ENCODE measurements at places on chromosomes 2 and 18.

DNA sequence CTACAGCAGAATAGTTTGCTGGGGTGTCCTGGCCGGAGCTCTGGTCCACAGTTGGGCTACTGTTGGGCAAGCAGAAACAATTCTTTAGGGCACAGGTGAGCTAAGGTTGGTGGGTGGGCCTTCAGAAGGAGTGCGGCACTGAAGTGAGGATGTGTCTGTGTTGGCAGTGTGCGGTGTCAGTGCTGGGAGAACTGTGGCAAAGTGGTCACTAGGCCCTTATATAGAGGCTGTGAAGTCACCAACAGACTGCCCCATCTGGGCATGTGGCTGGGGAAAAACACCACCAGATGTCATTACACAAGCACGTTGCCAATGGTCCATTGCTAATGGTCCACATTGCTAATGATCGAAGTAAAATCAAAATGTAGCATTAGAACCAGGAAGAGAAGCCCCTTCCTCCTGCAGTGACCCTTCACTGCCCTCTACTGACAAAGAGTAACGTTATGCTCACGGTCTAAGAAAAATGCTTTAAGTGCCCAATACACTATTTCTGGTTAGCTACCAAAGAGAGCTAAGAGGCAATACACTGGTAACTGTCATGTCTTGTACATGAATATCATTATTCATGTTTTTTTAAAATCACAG lies 21.3 kb downstream of the SCN1A start:
- no peak for DNase-seq

- no peak for DNase-seq
Observed at GRCh38 chr18:8814206-8814605, 108.8 kb downstream of the MTCL1 start.

DNA sequence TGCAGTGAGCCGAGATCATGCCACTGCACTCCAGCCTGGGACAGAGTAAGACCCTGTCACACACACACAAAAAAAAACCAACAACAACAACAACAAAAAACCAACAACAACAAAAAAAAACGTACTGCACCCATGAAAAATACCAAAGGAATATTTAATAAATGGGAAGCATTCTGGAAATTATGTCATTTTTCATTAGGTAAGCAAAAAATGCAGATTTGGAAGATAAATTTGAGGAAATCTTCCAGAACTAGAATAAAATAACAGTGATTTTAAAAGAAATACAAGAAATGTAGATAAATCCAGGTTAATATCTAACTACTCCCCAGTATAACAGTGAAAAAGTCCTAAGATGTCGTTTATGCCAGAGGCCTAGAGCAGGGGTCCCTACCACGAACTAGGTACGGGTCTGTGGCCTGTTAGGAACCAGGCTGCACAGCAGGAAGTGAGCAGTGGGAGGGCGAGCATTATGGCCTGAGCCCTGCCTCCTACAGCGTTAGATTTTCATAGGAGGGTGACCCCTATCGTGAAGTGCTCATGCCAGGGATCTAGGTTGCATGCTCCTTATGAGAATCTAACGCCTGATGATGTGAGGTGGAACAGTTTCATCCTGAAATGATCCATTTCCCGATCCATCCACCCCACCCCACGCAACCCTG lies 21.5 kb downstream of the FAM161A start:
- DNase-seq: no peak

DNA sequence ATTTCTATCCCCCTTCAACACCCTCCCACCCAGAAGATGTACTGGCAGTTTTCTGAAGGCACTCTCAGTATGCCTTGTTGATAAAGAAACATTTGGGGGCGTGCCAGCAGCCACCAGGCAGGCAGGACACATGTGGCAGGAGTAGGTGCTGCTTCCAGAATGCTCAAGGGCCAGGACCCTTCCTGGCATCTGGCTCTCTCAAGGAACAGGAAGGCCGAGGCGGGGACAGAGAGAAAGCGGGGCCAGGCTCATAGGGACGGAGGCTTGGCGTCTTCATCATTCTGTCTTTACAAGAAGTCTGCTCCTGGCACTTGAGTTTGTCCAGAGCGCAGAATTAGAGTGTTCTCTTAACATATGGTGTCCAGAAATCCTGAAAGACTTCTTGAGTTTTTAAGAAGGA lies 121.6 kb downstream of the FAM210A start:
- DNase-seq: no peak

DNA sequence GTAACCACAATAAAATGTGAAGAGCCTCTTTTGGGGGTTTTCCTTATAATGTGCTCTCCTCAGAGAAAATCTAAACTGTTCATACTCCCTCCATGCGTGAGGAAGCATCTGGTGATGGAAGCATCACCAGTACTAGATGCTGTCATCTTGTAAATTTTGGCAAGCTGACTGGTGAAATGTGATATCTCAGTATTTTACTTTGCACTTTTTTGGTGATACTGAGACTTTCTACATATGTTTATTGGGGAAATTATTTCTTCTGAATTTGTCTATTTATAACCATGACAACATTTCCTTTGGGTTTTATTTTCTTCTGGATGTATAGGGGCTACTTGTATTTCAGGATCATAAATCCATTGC lies 95.9 kb upstream of the DLGAP1 start:
- DNase-seq: no peak

DNA sequence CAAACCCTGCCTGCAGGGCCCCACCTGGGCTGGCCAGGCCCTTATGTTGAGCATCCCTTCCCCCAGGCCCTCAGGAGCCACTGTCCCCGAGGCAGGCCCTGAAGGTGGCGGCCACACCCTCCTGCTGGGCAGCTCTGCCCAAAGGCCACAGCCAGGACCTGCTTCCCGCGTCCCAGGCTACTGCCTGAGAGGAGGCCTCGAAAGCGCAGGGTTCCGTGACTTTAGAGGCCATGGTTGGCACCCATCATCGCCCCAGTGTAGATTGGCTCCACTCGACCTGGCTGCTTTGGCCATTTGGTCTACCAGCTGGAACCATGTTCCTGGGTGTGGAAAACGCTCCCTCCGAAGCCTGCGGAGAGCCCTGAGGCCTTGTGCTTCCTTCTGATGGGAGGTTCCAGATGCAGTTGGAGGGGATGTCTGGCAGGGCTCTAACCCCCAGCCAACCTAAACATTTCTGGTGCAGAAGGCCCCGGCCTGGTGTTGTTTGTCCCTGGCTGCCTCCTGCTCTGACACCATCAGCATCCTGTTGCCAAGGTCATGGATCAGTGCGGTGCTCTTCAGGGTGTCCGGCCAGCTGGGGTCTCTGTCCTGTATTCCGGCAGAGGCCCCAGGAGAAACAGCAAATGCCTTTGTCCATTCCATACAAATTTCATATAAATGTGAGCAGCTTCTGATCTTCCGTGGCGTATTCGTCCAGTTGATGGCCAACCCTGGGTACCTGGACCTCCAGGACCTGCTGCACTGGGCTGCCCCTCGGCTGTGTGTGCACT lies 14.7 kb downstream of the CAPN10 start:
- DNase-seq: no peak

- no peak for DNase-seq
Observed at GRCh38 chr2:164593541-164593940, 27.7 kb downstream of the GRB14 start.

- no peak for DNase-seq
Observed at GRCh38 chr2:96233436-96233835, 24.8 kb upstream of the STARD7 start.

DNA sequence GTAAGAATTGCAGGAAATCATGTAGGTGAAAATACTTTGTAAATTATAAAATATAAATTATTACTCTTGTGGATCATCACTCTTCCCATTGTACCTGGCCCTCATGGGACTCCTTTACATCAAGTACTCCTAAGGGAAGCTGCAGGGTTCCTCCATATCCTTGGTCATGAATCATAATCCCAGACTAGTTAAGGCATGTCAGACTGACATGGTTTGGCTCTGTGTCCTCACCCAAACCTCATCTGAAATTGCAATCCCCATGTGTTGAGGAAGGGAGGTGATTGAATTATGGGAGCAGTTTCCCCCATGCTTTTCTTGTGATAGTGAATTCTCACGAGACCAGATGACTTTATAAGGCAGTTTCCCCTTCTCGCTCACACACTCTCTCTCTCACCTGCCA lies 77.1 kb downstream of the CMPK2 start:
- DNase-seq: no peak

GRCh38 chr2:204452464-204453023 lies 92.7 kb upstream of the PARD3B start:
- no peak for DNase-seq

- no peak for DNase-seq
Observed at GRCh38 chr2:1793868-1794445, 49.6 kb upstream of the PXDN start.

GRCh38 chr2:212357606-212358005 lies 181.0 kb downstream of the ERBB4 start:
- no peak for DNase-seq

- no peak for DNase-seq
Observed at GRCh38 chr18:25686960-25687500, 335.1 kb upstream of the ZNF521 start.

- no peak for DNase-seq
Observed at GRCh38 chr18:49339146-49339545, 121.3 kb downstream of the DYM start.

Data from T follicular helper cell (primary cell).